ENCODE measurements at places on chromosomes 1 and 21.

DNA sequence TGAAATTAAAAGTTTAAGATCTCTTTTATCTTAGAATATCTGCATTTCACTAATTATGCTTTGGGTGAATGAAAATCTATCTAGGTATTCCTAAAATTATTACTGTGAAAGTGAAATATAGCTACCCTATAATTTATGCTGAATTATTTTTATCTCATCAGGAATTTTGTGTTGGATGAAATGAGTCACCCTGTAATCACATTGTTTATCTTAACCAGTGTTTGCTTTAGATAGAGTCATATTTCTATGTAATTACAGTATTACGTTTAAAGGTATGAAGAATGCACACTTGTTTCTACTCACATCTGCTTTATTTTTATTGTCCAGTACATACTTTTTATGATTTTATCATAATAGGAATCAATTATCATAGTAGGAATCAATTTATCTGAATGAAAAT, 249.2 kb downstream of the NCAM2 start:
- DNase-seq: no peak

GRCh38 chr1:176149939-176150807, 56.9 kb downstream of the COP1 start:
- DNase-seq: no peak

GRCh38 chr1:228299211-228299610, 91.4 kb downstream of the OBSCN start:
- no peak for DNase-seq

GRCh38 chr1:76766381-76766780, 100.9 kb upstream of the ST6GALNAC5 start:
- DNase-seq: no peak

DNA sequence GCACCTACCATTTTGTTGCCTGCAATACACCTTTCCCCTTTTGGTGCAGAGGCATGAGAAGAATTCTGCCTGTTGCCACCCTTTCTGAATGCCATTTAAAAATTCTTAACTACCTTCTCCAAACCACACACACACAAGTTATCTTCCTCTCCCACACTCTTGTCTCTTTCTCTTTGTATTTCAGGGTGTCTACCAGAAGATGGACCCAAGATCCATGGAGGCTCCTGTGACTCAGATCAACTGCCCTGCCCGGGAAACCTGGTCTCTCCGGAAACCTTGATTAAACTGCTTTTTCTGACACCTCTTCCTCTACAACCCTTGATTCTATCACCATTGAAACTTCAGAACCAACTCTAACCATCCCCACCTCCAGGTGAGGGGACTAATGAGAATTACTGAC, 2.4 kb upstream of the TARS2 start:
- no peak for DNase-seq

DNA sequence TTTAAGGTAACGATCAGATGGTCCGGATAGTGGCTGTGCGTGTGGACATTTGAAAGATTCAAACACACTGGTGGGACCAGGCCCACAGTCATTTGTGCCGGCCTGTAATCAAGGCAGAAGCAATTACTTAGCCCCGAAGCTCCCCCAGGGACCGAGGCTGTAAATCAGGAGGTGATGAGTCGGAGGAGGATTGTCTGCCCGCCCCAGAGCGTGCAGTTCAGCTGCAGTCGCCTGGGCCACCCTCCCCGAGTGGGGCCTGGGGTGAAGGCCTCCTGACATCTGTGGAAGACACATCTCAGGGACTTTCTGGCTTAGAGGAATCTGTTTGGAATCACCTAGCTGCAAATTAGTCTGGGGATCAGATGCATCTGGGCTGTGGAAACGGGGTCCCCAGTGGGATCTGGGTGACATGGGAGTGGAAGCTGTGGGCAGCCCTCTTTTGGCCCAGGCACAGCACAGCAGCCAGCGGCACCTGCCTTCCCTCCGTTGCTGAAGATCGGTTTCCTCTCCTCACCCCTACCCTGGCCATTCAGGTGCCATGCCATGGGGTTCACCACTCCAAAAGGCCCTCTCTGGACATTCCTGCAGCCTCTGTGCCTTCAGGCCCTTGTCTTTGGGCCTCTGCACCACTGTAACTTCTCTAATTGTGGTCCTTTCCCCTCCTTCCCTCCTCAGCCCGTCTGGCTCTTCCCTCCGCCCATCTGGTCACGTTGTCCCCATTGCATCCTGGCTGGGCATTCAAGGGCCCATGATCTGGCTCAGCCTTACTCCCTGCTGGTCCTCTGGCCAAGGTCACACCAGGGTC, 25.7 kb downstream of the LHX4 start:
- DNase-seq: no peak

GRCh38 chr1:2819831-2820730, 18.6 kb upstream of the TTC34 start:
- no peak for DNase-seq

GRCh38 chr1:118366286-118366685, 181.3 kb upstream of the SPAG17 start:
- no peak for DNase-seq

DNA sequence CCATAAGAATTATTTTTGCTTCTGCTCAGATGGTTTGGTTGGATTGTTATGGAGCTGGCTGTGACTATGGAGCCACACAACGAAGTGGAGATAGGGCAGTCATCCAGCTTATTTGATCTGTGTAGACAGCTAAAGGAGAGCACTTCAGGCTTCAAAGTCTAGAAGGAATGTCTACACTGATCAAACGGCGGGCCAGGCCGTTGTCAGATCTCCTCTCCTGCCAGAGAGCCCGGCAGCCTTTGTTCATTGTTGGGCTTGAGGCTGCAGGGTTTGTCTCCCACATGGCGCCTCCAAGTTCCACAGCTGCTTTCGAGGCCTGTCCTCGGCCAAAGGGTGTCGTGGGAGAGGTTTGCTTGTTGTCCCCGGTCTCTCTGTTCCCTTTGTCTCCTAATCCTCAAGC, 2.8 kb upstream of the STMN1 start:
- DNase-seq: no peak

DNA sequence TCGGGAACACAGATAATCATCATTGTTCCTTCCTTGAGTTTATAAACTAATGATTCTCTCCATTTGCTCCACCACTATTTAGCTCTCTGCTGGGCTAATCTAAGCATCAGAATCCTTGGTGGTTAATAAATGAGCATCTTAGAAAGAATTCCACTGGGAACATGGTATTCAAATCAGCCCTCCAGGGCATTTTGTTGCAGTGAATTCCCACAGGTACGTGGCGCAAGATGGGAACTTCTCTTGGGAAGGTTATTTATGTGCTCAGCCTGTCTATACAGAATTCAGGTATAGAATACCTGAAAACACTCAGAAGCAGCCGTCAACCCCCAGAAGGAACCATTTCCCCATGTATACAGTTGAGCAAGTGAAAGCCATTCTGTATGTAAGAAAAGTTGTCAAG, 131.5 kb downstream of the NTNG1 start:
- no peak for DNase-seq

- DNase-seq: no peak
Observed at GRCh38 chr1:114690148-114690547, 5.2 kb downstream of the AMPD1 start.

- no peak for DNase-seq
Observed at GRCh38 chr1:20278692-20279130, 12.0 kb upstream of the VWA5B1 start.

GRCh38 chr1:111463029-111463683, 10.6 kb upstream of the C1orf162 start:
- no peak for DNase-seq

DNA sequence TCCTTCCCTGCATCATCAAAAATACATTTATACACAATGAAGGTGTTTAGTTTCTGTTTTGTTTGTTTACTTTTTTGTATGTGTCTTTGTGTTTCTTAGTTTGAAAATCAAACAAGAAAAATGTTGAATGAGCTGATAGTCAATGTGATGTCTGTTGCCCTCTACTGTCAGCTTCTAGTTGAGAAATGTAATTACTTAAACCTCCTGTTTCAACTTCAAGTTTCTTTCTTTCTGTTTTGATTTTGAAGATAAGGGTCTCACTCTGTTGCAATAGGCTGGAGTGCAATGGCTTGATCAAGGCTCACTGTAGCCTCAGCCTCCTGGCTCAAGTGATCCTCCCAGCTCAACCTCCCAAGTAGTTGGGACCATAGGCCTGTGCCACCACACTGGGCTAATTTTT, 37.5 kb downstream of the SPTA1 start:
- DNase-seq: no peak

GRCh38 chr21:15390049-15390448, 325.2 kb upstream of the NRIP1 start:
- no peak for DNase-seq

GRCh38 chr1:153190373-153190772, 12.9 kb upstream of the LELP1 start:
- DNase-seq: no peak

GRCh38 chr1:22729912-22730311, 19.3 kb downstream of the EPHB2 start:
- no peak for DNase-seq

DNA sequence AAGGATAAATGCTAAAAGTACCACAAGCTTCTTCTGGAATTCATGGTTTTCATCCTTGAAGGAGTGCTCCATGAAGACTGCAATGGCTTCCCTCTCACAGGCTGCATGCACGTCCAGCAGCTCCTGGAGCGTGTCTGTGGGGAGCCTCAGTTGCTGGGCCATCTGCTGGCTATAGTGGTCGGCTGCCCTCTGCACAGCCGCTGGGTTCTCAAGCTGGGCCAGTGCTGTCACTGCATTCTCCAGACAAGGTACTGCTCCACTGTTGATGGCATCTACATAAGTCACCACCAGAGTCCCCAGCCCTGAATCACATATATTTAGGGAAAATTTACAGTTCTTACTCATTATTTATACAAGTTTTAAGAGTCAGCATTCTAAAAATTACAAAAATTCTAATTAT, 8.7 kb downstream of the GBP4 start:
- DNase-seq: no peak

- no peak for DNase-seq
Observed at GRCh38 chr1:74812180-74812541, 79.2 kb downstream of the TYW3 start.

GRCh38 chr1:54611621-54612020, 11.7 kb downstream of the FAM151A start:
- no peak for DNase-seq

DNA sequence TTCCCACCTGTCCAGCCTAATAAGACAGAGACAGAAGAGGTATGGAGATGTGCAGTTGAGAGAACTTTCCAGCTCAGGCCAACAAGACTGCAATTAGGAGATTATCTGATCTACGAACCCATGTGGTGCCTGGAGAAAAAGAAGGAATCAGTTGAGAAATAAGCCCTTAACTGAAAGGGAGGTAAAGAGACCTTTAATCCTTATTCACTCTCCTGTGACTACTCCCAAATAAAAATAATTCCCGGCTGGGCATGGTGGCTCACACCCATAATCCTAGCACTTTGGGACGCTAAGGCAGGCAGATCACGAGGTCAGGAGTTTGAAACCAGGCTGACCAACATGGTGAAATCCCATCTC, 31.9 kb upstream of the SARS1 start:
- no peak for DNase-seq

DNA sequence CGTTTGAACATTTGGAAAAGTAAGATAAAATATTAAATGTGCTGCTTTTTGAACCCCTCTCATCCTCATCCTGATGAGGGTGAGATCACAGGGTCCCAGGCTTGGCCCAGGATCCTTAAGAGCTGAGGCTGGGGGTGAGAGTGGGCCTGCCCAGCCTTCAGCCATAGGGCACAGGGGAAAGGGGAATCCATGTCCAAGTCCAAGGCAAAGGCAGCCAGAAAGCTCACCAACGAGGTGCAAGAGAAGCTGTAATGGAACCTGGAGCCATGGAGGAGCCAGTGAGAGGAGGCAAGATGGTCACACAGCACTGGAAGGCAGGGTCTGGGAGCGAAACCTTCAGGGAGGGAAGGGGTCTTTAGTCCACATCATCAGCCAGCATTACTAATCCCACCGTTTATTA, 191.9 kb downstream of the RRAGC start:
- no peak for DNase-seq

DNA sequence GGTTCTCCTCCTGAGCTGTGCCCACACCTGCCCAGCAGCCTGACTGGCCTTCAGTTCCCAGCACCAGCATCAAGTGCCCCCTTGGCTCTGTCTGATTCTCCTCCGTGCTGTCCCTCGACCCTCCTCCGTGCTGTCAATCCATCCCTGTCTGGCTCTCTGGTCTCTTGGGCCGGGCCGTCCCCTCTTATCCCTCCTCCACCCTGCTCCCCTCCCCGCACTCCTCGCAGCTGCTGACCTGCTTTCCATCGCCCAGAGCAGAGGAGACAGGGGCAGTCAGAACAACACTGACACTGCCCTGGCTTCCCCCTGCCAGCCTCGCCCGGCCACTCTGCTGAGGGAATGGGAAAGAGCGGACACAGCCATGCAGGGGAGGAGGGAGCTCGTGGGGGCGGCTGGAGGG, 267.4 kb downstream of the CAMTA1 start:
- no peak for DNase-seq

- no peak for DNase-seq
Observed at GRCh38 chr1:221708076-221708571, 33.8 kb downstream of the DUSP10 start.

DNA sequence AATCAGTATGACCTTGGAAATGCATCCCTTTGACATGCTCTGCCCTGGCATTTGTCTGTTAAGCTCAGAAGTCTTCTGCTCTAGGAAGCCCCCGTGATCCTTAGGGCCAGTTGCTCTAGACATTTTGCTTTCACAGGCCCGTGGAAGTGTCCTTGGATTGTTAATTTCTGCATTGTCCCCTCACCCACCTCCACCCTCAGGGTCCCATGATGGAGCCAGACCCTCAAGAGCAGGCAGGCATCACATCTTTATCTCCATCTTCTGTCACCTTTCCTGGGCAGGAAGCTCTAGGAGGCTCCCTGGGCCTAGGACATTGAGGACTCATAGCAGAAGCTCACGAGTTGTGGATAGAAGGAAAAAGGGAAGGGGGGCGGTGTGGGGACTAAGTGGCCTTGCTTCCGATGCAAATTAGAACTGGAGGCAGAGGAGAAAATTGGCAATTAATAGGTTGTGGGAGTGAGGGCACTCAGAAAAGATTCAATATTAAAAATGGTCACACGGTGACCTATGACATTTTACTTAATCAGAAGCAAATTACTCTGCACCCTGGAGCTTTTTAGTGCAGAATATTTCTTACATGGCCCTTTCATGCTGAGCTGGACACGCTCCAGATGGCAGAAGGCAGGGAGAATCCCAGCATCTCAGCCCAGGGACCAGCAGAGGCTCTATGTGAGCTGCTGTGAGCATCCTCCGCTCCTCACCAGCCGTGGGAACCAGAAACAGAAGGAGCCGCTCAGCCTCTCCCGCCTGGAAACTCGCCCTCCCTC, 185.0 kb downstream of the MATN1 start:
- DNase-seq: no peak

DNA sequence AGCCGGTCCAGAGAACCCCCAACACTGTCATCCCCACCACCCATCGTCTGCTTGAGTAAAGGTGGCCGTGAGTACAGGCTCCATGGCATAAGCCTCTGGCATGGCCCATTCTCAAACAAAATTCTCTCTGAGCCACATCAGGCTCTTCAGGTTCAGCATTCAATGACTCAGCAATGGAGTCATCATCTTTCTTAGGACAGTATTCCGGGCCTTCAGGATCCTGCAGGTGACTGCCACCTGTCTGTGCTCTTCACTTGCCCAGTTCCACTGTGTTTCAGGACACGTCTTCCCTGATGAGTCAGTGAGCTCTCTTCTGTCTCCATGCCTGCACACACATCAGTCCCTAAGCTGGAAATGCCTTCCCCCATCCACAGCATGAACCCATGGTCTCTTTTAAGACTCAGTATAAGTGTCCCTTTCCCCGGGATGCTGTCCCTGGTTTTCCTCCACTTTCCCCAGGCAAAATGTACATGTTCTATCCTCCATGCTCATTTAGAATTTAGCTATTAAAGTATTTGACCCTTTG, 81.1 kb upstream of the FGGY start:
- no peak for DNase-seq
